ENCODE measurements at places on chromosomes 6 and 20.

DNA sequence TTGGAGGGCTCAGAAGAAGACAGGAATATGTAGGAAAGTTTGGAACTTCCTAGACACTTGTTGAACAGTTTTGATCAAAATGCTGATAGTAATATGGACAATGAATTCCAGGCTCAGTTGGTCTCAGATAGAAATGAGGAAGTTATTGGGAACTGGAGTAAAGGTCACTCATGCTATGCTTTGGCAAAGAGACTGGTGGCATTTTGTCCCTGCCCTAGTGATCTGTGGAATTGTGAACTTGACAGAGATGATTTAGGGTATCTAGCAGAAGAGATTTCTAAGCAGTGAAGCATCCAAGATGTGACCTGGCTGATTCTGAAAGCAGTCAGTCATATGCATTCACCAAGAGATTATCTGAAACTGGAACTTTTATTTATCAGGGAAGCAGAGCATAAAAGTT lies 45.1 kb downstream of the FRK start:
- ATAC-seq: no peak

- ATAC-seq: no peak
These were observed 91.2 kb upstream of the ADTRP start for GRCh38 chr6:11869672-11870340.

DNA sequence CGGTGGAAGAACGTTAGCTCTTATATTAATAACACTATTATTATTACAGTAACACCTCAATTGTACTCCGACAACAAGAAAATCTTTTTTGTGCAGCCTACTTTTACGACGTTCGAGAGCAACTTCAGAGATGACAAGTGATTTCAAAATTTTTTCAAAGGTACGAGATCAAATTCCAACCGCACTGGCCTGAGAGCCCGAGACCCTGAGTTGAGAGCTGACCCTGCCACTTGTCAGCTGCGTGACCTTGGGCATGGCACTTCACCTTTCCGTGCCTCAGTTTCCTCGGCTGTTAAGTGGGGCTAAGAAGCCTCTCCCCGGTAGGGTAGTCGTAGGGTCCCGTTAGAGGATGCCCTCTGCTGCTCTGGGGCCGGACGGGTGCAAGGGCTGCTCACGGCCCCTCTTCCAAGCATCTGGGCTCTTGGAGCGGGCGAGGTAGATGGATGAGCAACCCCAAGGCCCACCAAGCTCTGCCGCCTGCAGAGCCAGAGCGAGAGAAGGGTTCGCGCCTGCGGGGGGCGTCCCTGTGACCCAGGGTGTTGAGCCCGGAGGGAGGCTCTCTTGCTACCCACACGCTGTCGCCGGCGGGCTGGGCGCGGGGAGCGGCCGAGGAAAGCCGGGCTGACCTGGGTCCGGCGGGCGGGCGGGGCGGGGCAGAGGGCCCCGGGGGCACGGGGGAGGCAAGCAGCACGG lies 510 bp downstream of the NDRG3 start:
- ATAC-seq: peak; percentile 57

- no peak for ATAC-seq
These were observed 71.5 kb upstream of the ISM1 start for GRCh38 chr20:13149371-13150105.

- peak; percentile 60 for ATAC-seq
These were observed 8.4 kb downstream of the IRF4 start for GRCh38 chr6:399785-400534.

DNA sequence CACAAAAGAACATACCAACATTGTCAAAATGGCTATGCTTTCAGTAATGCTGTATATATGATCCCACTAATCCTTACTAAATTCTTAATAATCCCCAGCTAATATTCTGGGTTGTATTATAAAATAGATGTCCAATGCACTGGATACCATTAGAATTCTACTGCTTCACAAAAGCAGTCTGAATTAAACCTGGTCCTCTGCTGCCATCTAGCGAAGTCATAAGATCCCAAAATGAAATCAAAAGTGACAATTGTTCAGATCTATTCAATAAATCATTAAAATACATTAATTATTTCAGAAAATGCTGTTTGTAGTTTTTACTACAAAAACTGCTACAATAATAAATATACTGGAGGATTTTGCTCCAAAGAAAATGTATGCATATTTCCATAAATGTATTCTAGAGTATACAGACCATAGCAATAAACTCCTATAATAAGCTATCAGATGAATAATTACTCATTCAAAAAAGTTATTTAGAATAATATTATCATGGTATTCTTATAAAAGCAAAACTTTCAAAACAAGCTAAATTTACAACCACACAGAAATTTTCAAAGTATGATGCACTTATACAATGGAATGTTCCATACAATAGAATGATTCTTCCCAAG lies 92.6 kb downstream of the RNGTT start:
- ATAC-seq: no peak

GRCh38 chr6:32700391-32701040 lies 34.1 kb upstream of the HLA-DQB1 start:
- ATAC-seq: peak; percentile 55

- ATAC-seq: peak; percentile 59
These were observed 988 bp downstream of the TXNDC5 start for GRCh38 chr6:7909323-7910276.

- no peak for ATAC-seq
These were observed 91.7 kb downstream of the MTFR2 start for GRCh38 chr6:136158387-136158821.

GRCh38 chr6:108589244-108589791 lies 28.6 kb downstream of the FOXO3 start:
- ATAC-seq: peak; percentile 53

- no peak for ATAC-seq
These were observed 1.1 kb downstream of the GTSF1L start for GRCh38 chr20:43725666-43726065.

GRCh38 chr20:35555951-35556645 lies 14.2 kb downstream of the ERGIC3 start:
- no peak for ATAC-seq

DNA sequence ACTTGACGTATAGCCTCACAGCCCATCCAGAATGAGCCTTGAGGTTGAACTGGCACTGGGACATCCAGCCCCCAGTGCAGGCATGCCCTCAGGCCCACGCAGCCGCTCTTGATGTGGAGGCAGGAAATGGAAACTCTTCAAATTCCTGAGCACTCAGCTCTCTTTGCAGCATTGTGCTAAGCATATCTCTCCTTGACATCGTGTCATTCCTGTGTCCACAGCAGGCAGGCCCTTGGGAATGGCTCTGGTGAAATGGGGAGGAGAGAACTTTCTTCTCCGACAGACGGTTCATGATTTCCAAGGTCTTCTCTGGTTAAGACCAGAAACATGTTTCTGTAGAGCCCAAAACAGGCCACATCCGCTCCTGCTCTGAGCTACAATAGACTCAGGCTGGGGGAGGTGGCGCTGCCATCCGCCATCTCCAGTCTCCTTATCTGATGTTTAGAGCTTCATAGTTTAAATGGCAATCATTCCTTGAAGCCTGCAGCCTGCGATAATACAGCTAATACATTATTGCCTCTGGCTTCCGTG lies 248.8 kb downstream of the CDH4 start:
- ATAC-seq: peak; percentile 54

DNA sequence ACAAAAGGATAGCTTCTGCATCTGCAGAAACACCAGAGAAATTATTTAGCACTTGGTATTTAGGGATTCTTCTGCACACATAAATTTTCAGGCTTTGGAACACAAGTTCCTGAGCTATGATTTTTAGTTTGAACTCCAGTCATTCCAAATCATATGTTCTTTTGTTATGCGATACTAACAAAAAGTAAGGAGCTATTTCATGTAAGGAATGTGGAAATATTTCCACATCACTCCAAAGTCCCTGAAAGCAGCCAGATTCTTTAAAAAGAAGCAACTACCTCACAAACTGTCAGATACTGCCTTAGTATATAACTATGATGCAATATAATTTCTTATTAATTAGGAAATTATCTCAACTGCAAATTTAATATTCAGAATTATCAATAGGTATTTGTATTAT lies 106.9 kb downstream of the RNGTT start:
- ATAC-seq: no peak

GRCh38 chr20:55760586-55760985 lies 244.7 kb downstream of the CBLN4 start:
- ATAC-seq: no peak

DNA sequence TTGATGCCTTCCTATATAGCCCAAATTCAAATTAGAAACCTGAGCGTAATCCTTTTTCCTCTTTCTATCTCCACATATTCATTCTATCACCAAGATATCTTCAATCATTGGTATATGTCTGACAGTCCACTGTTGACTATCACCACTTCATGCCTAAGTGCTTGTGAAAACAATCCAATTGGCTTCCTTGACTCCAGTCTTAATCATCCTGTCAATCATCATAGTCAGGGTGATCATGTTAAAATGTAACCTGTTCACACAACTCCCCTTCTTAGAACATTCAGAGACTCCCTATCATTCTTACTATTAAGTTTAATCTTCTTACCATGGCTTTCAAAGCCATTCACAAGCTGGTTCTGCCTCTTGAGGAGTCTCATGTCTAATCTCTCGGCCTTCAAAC lies 616.7 kb downstream of the PHF3 start:
- ATAC-seq: no peak

GRCh38 chr6:143258945-143259344 lies 191.6 kb downstream of the ADAT2 start:
- no peak for ATAC-seq

GRCh38 chr20:57480444-57481160 lies 44.3 kb downstream of the CTCFL start:
- ATAC-seq: no peak

GRCh38 chr20:38601216-38602184 lies at the start of gene ARHGAP40:
TSS of gene ARHGAP40 (plus strand) at chr20:38601809.
- ATAC-seq: peak; percentile 77

GRCh38 chr6:169567819-169568218 lies 134.0 kb downstream of the WDR27 start:
- no peak for ATAC-seq

- ATAC-seq: no peak
These were observed 60.0 kb upstream of the KIF13A start for GRCh38 chr6:18047406-18047805.

- ATAC-seq: peak; percentile 64
These were observed 110.0 kb downstream of the PPP1R14C start for GRCh38 chr6:150252714-150253444.

DNA sequence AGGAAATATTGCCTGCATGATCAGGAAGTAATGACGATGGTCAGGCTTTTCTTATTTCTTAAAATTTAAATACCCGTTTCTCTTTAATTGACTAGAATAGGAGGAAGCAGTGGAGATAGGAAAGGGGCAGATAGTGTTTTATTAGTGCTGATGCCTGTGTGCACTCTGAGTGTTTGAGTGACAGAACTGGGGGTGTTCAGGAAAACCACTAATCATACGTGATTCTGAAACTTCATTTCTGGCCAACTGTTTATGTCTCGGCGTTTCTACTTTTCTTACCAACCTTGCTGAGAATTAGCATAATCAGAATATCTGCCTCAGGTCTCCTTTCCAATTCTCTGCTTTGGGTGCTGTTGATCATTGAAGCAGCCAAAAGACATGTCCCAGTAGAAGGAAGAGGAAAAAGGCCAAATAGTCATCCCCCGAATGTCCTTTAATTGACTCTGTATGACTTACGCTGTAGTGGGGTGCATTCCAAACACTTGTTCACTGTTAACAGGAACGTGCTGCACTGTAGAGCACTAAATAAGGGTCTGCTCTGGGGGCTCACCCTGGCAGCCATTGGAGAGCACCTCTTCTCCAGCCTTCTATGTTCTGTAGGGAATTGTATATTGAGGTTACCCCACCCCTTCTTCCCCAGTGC lies 152.9 kb downstream of the JARID2 start:
- peak; percentile 69 for ATAC-seq

- ATAC-seq: no peak
These were observed 369.1 kb downstream of the CDH4 start for GRCh38 chr20:61621035-61621730.

DNA sequence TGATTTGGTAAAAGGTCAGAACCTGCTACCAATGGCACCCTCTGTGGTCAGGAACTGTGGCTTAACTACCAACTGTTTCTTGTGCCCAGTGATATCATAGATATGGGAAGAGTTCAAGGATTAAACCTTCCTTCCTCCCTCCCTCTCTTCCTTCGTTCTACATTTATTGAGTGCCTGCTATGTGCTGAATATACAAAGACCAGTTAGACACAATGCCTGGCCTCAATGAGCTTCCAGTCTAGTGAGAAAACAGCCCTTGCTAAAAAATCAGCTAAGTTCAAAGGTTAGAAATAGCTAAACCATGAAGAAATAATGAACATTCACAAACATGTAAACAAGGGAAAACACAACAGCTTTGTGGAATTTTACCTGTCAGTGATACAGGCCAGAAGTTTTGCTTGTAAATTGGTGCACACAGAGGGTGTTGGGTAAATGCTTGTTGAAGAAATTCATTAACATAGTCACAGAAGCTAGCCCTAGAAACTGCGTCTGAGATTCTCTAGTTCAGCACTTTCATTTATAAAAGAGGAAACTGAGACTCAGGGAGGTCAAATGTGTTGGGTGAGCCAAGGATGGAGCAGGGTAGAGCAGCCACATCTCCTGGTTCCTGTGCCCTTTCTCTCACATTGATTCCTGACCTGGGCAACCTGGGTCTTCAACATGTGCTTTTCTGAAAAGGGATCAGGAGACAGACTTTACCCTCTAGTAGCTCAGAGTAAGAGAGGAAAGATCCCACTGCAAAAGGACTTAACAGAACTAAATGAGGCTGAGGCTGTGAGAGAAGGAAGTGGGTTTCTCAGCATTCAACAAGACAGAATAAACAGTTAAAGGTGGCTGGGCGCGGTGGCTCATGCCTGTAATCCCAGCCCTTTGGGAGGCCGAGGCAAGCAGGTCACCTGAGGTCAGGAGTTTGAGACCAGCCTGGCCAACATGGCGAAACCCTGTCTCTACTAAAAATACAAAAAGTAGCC lies 14.4 kb upstream of the FOXO3 start:
- ATAC-seq: no peak

GRCh38 chr6:75493400-75494064 lies at the start of gene FILIP1:
TSS of gene FILIP1 (minus strand) at chr6:75493800. CDS start at chr6:75414972, 78,828 bp downstream.
- ATAC-seq: no peak

DNA sequence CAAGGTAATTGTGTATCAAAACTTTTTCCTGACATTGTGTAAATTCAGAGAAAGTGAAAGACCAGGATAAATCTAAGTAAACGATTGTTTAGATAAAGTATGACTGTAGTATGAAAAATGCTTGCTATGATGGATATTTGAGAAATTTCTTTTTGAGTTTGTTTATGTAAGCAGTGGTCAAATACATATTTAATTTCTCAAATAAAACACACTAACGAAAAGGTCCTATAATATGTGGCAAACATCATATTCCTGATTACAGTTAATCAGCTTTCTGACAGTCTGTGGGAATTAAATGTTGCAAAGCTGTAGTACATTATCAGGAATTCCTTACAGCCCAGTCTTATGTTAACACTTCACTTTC lies 636.9 kb downstream of the MMUT start:
- no peak for ATAC-seq

- ATAC-seq: peak; percentile 16
These were observed 114.5 kb downstream of the FYN start for GRCh38 chr6:111758608-111759329.

- ATAC-seq: peak; percentile 29
These were observed 631 bp downstream of the PLCB1 start for GRCh38 chr20:8132484-8133309.

- no peak for ATAC-seq
These were observed 67.9 kb upstream of the TENT5A start for GRCh38 chr6:81820422-81820821.

GRCh38 chr6:67792996-67793395 lies 842.1 kb upstream of the ADGRB3 start:
- ATAC-seq: no peak
